ENCODE measurements at places on chromosomes 1 and 21.

DNA sequence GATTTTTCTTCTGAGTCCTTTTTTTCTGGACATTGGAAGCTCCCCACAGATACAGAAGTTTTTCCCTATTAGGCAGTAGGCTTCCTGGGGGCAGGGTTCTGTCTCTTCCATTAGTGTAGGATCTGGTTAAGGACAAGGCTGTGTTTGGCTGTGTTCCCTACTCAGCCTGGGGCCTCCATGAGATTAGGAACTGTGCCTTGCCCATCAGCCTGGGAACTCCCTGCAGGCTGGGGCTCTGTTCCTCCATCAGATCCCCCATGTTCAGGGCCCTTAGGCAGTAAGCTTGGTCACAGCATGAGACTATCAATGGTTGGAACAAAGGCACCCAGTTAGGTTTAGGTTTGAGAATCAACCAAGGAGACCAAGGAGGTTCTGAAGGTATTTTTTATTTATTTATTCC is 22.7 kb downstream of the NAV1 start:
- no peak for DNase-seq

GRCh38 chr1:182570611-182570970 is 18.5 kb downstream of the RNASEL start:
- DNase-seq: no peak

- no peak for DNase-seq
Observed at GRCh38 chr1:210123924-210124589, 108.5 kb upstream of the SERTAD4 start.

GRCh38 chr1:76503100-76503499 is 364.2 kb upstream of the ST6GALNAC5 start:
- no peak for DNase-seq

DNA sequence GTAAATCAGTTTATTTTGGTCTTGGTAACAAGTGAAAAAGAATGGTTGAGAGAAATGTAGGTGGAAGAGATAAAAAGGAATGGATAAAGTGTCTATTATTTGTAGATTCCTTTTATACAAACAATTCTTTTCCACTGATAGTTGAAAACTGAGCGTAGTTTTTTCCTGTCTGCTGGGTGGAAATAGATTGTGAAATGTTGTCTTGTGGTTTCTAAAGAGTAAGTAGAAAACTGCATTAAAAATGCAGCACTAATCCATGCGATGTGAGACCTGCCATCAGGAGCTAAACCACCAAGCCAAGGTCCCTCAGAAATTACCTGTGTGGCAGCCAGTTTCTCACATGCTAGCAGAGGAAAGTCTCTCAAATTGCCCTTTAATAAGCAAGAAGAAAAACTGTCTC is 103.2 kb upstream of the SLC44A3 start:
- no peak for DNase-seq

DNA sequence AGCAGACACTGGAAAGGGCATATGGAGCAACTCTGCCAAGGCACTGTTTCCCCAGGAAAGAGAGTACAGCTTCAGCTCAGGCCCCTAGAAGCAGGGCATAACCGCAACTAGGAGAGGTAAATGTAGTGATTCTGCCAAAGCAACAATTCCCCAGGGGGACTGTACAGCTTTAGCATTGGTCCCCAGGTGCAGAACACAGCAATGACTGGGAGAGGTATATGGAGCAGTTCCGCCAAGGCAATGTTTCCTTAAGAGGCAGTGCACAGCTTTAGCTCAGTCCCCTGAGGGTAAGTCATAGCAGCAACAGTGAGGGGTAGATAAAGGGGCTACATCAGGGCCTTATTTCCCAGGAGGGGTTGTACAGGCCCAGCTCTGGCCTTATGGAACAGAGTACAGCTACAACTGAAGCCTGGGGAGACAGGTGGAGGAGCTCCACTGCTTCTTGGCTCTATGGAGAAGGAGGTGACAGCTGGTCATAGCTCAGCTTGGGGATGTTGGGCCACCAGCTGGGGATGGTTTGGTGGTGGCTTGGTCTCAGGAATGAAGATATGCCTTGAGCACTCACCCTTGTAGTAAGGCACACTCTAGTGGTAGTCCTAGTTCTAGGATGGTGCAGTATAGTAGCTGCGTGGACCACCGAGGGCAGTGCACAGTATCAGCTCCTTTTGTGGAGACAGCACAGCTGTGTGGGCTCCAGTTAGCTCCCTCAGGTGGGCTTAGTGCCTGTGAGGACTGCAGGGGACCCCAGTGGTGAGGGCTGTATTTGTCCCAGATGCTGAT is 582.7 kb downstream of the PTPRC start:
- no peak for DNase-seq

GRCh38 chr1:15950763-15951295 is 25.1 kb downstream of the ZBTB17 start:
- DNase-seq: no peak

DNA sequence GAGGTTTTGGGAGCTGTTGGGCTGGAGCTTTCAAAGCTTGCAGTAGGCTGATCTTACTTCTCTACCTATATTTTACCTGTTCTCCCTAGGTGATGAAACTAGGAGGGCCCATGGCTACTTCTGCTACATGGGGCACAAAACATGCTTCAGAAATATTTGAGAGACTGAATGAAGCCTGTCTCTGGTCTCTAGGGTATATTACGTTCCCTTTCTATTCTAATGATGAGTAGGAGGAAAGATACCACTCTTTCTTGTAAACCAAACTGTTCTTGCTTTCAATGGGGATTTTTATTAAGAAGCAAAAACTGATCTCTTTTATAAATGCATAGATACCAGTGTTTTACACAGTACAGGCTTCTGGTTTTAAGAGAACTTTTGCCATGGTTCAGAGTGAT is 103.1 kb downstream of the GALNT2 start:
- no peak for DNase-seq

GRCh38 chr1:244011786-244012185 is 39.3 kb upstream of the ZBTB18 start:
- DNase-seq: no peak

GRCh38 chr1:165147799-165148198 is 208.7 kb downstream of the LMX1A start:
- DNase-seq: no peak

GRCh38 chr1:24769656-24770651 is 24.7 kb downstream of the CLIC4 start:
- no peak for DNase-seq

Data from NK-92 treated with Interleukin-12 subunit alpha and Interleukin-12 subunit beta, amount 100 ng/mL, for 24 hours (cell line).